ENCODE measurements at places on chromosomes 12 and 14.

DNA sequence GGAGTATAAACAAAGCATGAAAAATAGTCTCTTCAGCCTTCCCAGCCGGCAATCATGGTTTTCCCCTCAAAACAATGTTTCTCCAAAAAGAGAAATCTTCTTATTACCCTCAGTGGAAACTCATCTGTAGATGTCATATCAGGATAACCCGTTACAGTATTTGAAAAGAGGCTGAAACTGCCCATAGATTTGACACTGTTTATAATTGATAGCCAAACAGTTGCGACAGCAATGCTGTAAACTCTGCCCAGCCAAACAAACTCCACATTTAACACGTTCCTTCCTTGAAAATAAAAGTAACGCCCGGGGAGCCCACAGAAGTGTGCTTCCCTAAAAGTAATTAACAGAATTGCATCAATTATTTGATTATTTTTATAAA, 201.3 kb upstream of the FOXN3 start:
- ATAC-seq, result no peak

DNA sequence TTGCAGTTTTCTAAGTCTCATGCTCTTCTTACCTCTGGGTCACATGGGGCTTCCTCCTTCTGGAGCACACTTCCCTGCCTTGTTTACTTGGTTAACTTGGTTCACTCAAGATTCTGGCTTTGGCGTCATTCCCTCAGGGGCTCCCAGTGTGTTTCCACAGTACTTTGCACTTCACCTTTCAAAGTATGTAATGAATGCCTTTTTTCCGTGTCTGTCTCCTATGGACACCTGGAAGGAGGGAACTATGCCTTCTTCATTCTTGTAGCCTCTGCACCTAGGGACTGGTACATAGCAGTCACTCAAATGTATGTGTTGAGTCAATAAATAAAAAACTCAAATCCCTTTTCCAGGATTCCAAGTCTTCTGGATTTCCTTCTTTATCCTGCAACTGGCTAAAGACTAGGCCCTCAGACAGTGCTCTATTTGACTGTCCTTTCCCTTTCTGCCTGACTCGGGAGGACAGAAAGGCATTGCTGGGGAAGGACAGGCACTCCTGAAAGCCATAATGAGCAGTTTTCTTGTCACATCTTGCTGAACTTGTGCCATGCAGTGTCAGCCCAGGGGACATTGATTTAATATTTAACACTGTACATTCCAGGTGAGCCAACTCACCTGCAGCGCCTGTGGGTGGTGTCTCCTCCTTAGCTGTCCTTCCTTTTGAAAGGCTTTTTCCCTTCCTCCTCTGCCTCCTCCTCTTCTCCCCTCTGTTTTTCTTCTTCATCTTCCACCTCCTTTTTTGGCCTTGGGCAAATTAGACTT, 12.8 kb downstream of the MYRFL start:
- no peak for ATAC-seq

GRCh38 chr12:60577607-60578006, 981.8 kb downstream of the SLC16A7 start:
- ATAC-seq, result no peak

- ATAC-seq, result no peak
Observed at GRCh38 chr14:31006703-31007102, 18.7 kb upstream of the AP4S1 start.

DNA sequence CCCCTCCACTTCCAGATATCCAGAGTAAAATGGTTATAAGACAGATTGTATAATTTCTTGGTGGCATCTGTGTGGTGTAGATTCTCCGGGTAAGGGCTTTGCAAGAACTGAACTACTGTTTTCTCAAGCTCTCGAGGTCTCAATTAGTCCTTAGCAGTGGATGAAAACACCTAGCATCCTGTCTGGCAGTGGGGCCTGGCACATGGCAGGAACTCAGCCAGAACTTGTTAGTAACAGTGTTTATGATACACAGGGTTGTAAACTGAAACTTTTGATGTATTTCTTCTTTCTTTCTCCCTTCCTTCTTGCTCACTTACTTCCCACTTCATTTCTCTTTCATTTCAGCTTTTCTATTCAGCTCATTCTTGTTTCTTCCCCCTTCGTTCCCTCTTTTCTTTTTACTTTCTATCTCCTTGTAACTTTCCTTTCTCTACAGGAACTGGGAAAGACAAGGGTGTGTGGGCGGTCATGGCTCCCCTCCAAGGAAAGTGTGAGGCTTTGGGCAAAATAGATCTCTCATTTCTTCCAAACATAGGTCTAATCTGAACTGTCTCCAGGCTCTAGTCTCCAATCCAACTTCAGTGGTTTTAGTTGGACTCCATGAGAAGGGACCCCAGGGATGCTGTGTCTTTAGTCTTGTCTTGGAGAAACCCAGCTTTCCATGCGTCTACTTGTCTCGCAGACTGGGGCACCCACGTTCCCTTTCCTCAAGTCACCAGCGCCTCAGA, 159.7 kb downstream of the PAH start:
- ATAC-seq, result no peak

DNA sequence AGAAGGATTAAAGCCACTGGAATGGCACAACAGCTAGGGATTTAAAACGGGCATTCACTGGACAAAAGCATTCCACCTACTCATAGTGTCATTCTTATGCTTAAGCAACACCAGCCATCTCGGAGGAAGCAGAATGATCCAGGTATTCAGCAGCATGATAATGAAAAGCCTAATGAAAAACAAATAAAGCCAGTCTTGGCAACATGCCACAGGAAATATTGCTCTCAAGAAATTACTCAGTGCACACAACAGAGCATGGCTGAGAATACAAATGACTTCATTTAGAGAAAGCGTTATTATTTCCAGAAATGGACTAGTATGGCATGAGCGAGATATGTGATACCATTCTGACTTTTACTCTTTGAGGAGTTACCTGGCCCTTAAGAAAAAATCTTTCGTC, 442.2 kb downstream of the APAF1 start:
- no peak for ATAC-seq

DNA sequence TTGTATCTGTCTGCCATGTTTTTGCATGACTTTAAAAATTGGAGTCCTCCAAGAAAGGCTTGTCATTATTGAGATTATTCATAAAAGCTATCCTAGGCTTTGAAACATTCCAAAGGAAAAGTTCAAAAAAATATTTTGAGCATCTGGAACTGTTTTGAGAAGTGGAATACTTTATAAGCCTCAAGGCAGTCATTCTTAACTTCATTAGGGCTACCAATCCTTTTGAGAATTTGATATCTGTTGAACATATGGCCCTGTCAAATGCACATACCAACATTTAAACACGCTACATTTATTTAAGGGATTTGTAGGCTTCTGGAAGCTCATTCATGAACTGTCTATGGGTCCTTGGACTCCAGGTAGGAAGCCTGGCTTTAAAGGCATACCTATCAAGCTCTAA, 77.0 kb downstream of the TMEM117 start:
- no peak for ATAC-seq

DNA sequence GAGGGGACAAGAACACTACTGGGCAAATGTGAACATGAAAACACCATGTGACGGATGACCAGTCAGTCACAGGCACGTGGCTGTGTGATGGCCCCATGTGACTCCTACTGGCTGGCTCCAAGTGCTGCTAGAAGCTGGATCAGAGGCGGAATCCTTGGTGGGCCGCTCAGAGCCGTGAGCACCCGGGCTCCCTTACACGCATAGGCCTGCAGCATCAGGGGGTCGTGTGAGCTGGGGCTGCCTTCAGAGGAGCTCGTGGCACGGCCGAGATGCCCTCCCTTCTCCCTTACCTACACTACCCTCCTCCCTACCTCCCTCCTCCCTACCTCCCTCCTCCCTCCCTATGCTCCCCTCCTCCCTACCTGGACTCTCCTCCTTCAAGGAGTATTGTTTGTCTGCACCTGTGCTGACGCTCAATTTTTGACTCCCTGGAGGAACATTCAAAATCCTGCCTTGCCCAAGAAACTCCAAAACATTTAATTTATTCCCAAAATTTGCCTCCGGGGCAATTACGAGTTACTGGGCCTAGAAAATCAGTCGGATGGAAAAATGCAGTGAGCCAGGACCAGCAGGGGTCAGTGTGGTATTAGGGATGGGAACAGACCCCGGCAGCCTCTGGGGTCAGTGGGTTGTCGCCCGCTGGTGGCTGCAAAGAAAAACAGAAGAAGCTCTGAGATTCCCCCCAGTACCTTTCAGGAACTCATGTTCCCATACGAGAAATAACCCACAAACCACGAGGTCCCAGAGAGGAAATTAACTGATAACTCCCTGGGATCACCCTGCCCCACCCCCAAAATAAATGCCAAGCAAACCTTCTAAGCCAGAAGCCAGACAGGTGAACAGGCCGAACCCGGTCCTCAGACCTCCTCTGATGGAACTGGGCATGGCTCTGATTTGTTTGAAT, 61.3 kb downstream of the C14orf132 start:
- ATAC-seq, result peak; percentile 13
